ENCODE measurements at places on chromosomes 5 and 9.

GRCh38 chr5:9558319-9558965 lies 12.6 kb upstream of the SEMA5A start:
- no peak for DNase-seq

- DNase-seq = no peak
Observed at GRCh38 chr9:98980291-98980690, 36.6 kb downstream of the COL15A1 start.

GRCh38 chr5:138770977-138771376 lies 17.8 kb downstream of the CTNNA1 start:
- no peak for DNase-seq

DNA sequence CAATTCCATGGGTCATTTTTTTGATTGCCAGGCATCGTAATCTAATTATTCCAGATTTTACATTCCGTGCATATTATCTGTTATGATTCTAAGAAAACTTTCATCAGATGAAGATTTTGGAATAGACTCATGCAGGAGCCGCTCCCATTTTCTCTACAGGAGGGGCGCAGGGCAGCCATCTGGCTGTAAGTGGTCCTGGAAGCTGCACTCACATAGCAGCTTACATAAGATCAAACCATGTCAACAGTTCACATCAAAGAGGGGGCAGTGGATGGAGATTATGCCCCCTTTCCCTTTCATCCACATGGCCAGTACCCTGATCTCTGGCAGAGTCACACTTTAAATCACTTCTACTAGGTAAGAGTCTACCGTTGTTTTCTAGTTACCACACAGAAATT lies 73.3 kb upstream of the PCA3 start:
- DNase-seq = no peak

GRCh38 chr5:155274484-155274883 lies 260.9 kb downstream of the KIF4B start:
- DNase-seq = no peak

All from HFF-Myc (cell line).